B cell (primary cell): ENCODE measurements at places on chromosomes 6 and 20. TPM values are rescaled to one million over a fixed set of nuclear protein-coding genes. Genes with fewer than 3 reads are reported as not detected.
A peak's percentile ranks its signal among the peaks of the same experiment; 100 is the strongest.

RIPPLY2 gene
- total RNA-seq, result not detected in 2 replicates

FKBP1C gene
- not detected in 2 replicates for total RNA-seq

LY6G5B gene
- 42.3 and 44.2 TPM in 2 replicates for total RNA-seq

ANGPT4 gene
- not detected in 2 replicates for total RNA-seq

AGPAT4 gene
- 6.0 and 6.1 TPM in 2 replicates for total RNA-seq

TAGAP gene
- 167 and 171 TPM in 2 replicates for total RNA-seq

SLC4A11 gene
- total RNA-seq, result 1.6 and 2.7 TPM in 2 replicates

PAK5 gene
- total RNA-seq, result not detected in 2 replicates

GRCh38 chr6:94680669-94681212 is 896.6 kb upstream of the MANEA start:
- no peak overlapping the region for H3K4me3 ChIP-seq
- H3K27me3 ChIP-seq, result no peaks in the 10 kb centered on the region
- H3K27ac ChIP-seq, result no peak overlapping the region

DNA sequence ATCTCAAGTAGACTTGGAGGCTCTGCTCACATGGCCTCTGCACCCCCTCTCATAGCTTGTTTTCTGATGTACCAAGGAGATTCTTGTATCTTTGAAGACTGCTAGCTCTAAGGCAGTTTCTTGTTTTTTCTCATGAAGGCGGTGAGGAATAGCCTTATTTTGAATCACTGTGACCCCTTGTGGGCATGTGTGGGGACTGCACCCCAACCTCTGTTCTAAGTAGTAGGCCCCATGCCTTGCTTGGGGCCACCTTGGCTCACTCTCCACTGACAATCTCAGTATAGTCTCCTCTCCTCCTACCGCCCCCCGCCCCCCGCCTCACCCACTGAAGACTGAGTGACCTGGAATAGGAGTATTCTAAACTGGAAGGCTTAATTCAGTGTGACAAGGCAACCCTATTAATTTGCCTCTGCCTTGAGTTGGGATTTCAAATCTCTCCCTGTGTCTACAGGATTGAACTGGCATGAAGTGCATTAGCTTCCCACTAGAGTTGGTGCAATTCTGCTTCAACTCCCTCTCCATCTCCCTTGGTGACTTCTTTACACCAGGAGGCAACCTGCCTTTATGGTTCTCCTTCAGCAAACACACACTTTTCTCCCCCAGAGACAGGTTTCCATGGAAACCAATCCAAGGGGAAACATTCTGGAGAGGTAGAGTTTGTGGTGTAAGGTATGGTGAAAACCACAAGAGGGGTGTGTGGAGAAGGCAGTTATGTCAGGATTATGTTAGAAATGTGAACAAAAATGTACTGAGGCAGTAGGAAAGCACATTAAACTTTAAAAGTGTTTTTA is 75.4 kb upstream of the ECI2 start:
- peak overlapping the region; percentile 0 for H3K27ac ChIP-seq
- H3K27me3 ChIP-seq, result no peaks in the 10 kb centered on the region
- no peak overlapping the region for H3K4me3 ChIP-seq

GRCh38 chr6:157726892-157727628 is 96.0 kb upstream of the SNX9 start:
- DNase-seq, result no peak
- no peaks in the 10 kb centered on the region for H3K4me1 ChIP-seq
- no peak overlapping the region for H3K27ac ChIP-seq
- no peak overlapping the region for H3K4me3 ChIP-seq

GRCh38 chr20:39259010-39259803 is 297.1 kb downstream of the DHX35 start:
- no peak for DNase-seq
- H3K4me3 ChIP-seq, result no peak overlapping the region
- no peaks in the 10 kb centered on the region for H3K36me3 ChIP-seq

GRCh38 chr6:3542032-3542640 is 85.3 kb upstream of the SLC22A23 start:
- DNase-seq, result no peak
- no peak overlapping the region for H3K27ac ChIP-seq
- no peaks in the 10 kb centered on the region for H3K36me3 ChIP-seq
- H3K4me3 ChIP-seq, result no peak overlapping the region

- no peak overlapping the region for H3K4me3 ChIP-seq
- no peak overlapping the region for H3K27ac ChIP-seq
- no peak for DNase-seq
- H3K4me1 ChIP-seq, result no peaks in the 10 kb centered on the region
- H3K27me3 ChIP-seq, result no peaks in the 10 kb centered on the region
Measured at GRCh38 chr6:147218797-147219196, 14.6 kb downstream of the STXBP5 start.

- H3K27ac ChIP-seq, result no peak overlapping the region
- H3K36me3 ChIP-seq, result no peaks in the 10 kb centered on the region
- H3K27me3 ChIP-seq, result no peaks in the 10 kb centered on the region
- DNase-seq, result no peak
- H3K4me1 ChIP-seq, result no peaks in the 10 kb centered on the region
- no peak overlapping the region for H3K4me3 ChIP-seq
Measured at GRCh38 chr20:9353916-9354276, 160.5 kb upstream of the LAMP5 start.

DNA sequence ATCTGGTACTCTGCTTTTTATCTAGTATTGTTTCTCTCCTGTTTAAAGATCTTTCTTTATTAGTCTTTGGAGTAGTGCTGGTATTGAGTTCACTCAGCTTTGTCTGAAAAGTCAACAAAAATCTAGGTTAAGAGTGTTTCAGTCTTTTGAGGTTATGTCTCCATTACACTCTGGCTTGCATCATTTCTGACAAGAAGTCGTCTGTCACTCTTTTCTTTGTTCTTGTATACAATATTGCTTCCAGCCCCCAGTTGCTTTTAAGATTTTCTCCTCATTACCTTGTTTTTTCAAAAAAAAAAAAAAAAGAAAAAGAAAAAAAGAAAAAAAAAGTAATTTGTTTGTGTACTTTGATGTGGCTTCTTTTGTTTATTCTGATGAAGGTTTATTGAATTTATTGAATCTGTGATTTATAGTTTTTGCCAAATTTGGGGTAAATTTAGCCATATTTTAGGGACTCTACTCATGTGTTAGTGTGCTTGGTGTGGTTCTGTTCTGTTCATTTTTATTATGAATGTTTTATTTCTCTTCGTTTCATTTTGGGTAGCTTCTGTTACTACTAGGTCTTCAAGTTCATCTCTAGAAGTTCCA is 408.9 kb downstream of the CDKAL1 start:
- H3K4me1 ChIP-seq, result no peaks in the 10 kb centered on the region
- no peaks in the 10 kb centered on the region for H3K36me3 ChIP-seq
- no peak overlapping the region for H3K4me3 ChIP-seq
- DNase-seq, result no peak
- H3K27me3 ChIP-seq, result no peaks in the 10 kb centered on the region

GRCh38 chr6:3306848-3307247 is 48.1 kb downstream of the PSMG4 start:
- H3K27ac ChIP-seq, result no peak overlapping the region
- no peak for DNase-seq
- no peaks in the 10 kb centered on the region for H3K4me1 ChIP-seq
- no peaks in the 10 kb centered on the region for H3K36me3 ChIP-seq

DNA sequence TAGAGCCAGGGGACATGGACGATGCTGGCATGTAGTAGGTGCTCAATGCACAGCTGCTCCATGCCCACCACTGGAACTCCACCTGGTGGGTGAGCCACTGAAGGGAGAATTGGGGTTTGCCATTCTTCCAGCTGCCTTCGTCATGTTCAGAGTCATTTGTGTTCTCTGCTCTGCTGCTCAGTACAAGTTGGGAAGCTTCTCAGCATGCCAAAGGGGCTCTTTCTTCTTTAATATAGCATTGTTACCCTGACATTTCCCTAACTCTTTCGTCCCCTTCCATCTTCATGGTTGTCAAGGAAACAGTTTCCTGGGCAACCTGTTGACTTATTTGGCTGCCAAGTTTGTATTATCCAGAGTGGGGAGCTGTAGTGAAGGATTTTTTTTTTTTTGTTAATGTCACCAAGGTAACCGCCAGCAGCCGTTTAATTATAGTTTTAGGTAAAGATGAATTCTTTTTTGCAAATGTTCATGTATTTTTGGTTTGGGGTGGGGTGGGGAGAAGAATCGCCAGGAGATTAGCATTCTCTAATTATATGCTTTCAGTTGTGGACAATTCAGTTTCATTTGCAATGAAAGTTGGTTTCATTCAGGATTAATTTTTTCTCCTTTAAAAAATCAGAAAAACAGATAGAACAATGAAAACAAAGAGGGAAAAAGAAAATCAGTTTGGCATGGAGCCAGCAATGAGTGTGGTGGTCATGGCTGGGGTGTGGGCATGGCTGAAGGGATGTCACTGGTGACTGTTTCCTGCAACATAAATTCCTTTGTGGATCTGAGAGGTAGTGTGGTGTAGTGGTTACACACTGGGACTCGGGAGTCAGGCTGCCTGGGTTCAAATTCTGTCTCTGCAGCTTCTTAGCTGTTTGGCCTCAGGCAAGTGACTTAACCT is 73.0 kb upstream of the KCNG1 start:
- peak; percentile 48 for DNase-seq
- H3K4me1 ChIP-seq, result peaks cover 97% of the 10 kb centered on the region
- no peak overlapping the region for H3K4me3 ChIP-seq
- no peak overlapping the region for H3K27ac ChIP-seq
- peaks cover 10% of the 10 kb centered on the region for H3K27me3 ChIP-seq

DNA sequence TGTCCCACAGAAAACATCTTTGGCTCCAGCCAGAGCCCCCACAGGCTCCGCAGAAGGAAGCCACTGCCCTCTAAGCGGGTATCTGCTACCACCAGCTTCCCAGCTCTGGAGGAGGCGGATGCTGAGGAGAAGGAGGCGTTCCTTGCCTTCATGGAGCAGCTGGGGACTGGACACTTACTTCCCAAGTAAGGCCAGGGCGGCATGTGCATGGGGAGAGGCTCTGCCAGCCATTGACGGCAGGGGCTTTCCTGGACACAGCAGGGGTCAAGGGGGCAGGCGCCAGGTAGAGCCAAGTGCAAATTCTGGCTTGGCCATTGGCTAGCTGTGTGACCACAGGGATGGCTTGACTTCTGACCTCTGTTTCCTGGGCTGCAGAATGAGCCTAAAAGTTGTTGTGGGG is 17.8 kb downstream of the RAB44 start:
- H3K27ac ChIP-seq, result no peak overlapping the region
- peaks cover 14% of the 10 kb centered on the region for H3K4me1 ChIP-seq
- H3K4me3 ChIP-seq, result no peak overlapping the region
- H3K36me3 ChIP-seq, result no peaks in the 10 kb centered on the region
- DNase-seq, result no peak

DNA sequence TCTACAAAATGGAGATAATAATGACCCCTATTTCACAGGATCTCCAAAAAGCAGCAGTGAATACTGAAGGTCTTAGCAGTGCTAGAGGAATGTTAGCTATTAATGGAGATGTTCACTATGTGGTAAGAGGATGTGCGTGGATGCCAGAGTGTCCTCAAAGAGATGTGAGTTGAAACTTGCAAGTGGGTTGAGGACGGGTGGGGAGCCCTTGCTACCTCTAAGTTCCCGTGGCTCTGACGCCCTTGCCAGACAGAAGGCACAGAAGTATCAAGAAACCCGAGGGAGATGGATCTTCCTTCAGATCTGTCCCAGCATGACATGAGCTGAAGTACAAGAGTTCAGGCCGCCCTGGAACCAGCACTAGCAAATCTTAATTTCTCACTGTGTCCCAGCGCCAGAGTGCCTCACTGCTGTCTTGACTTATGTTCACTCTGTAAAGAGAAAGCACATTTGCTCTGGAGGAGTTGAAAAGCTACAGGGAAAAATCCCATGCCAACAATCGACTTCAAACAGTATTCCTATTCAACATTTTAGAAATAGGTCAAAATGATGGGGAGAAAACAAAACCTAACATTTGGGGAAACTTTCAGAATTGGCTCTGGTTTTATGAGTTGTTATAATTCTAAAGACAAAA is 59.5 kb downstream of the FYN start:
- H3K27me3 ChIP-seq, result no peaks in the 10 kb centered on the region
- no peak overlapping the region for H3K4me3 ChIP-seq
- H3K36me3 ChIP-seq, result peaks cover 3% of the 10 kb centered on the region
- H3K27ac ChIP-seq, result no peak overlapping the region

DNA sequence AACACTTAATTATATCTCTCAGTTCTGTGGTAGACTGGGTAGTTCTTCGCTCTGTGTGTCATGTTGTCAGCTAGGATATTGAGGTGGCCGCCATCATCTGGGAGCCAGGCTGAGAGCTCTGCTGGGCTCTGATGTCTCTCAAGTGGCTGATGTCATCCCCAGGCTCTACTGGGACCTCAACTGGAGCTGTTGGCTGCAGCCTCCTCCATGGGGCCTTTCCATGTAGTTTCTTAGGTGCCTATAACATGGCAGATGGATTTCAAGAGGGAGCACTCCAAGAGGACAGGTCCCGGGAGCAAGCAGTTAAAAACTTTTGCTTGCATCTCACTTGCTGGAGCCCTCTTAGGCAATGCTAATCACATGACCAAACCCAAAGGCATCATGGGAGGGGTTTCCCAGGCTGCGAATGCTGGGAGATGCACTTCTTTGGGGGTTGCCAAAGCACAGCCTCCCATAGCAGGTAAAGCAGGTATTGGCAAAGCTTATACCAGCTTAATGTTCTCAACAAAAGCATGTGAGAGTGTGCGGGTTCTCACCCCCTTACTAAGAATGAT is 129.8 kb downstream of the TMEM242 start:
- H3K27ac ChIP-seq, result no peak overlapping the region
- no peak overlapping the region for H3K4me3 ChIP-seq
- H3K4me1 ChIP-seq, result no peaks in the 10 kb centered on the region
- H3K36me3 ChIP-seq, result peaks cover 10% of the 10 kb centered on the region
- DNase-seq, result no peak
- H3K27me3 ChIP-seq, result no peaks in the 10 kb centered on the region

DNA sequence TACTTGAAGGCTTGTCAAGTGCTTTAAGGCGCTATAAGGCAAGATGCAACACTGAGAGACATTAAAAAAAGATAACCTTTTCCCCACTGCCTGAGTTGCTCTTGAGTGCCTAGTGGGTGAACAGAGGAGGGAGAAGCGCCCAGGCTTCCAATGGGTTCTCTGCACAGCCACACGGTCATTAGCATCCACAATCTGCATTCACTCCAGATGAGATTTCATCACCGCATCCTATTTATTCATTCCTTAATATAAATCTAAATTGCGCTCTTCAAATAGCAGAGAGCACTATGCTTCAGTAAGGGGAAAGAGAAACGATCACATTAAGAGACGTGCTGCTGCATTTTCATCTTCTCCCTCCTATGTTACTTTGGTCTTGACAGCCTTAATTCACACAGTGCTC is 219.2 kb downstream of the ATXN1 start:
- no peaks in the 10 kb centered on the region for H3K27me3 ChIP-seq
- no peaks in the 10 kb centered on the region for H3K4me1 ChIP-seq
- no peaks in the 10 kb centered on the region for H3K36me3 ChIP-seq
- no peak overlapping the region for H3K27ac ChIP-seq
- DNase-seq, result no peak
- H3K4me3 ChIP-seq, result no peak overlapping the region

DNA sequence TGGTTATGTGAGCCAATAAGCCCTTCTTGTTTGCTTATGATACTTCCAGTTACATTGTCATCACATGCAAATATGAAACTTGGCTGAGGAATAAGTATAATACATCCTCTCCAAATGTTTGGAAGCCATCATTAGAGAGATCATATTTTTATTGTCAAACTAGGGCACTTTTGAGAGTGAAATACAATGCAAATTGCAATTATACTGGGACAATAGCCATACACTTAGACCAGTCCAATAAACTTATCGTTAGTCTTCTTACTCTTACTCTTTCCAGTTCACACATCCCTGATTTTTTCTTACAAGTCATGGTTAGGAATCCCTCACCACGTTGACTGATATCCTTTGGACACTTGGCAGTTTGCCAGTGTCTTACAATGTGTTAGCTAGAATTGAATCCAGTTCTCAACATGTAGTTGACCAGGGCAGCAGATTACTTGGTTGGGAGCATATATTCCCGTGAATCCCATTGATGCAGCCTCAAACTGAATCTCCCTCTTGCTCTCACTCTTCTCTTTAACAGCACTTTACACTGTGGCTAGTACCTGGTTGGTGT is 519.7 kb upstream of the ID4 start:
- no peaks in the 10 kb centered on the region for H3K27me3 ChIP-seq
- no peak overlapping the region for H3K4me3 ChIP-seq
- no peak overlapping the region for H3K27ac ChIP-seq
- no peak for DNase-seq
- H3K36me3 ChIP-seq, result no peaks in the 10 kb centered on the region
